ENCODE measurements at places on chromosomes 5 and 9.

DNA sequence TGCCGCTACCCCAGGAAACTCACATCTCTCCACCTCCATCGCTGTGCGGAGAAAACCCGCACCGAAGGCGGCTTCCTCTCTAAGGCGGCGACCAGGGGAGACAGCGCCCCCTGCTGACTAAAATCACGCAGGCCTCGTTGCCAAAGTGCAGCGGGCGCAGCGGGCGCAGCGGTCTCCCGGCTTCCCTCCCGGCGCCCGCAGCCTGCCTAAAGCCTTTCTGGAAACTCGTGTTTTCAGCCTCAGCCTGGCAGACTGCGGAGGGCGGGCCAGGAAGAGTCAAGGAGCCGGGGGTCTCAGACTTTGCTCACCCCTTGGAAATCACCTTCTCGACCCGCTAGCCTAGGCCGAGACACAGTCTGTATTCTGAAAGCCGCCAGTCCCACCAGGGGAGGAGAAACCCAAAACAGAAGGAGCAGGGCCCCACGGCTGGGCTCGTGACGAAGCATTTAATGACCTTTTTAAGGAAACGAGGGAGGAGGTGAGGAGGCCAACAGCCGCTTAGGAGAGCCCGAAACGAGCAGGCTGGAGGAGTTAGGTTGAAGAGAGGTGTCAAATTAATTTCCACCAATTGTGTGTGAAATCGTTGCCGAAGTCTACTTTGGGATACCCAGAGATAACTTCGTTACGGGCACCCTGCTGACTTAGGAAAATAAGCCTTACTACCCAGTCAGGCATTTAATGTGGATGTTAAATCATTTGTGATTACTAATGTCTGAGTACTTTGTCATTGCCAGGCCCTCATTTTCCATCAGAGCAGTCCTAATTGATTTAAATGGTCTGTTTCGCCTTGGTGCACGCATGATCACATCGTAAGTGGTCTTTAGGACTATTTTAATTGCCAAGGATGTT lies 7.3 kb upstream of the FOXB2 start:
- peak; percentile 55 for DNase-seq

- no peak for DNase-seq
Measured at GRCh38 chr9:96493757-96494156, 43.8 kb downstream of the HABP4 start.

DNA sequence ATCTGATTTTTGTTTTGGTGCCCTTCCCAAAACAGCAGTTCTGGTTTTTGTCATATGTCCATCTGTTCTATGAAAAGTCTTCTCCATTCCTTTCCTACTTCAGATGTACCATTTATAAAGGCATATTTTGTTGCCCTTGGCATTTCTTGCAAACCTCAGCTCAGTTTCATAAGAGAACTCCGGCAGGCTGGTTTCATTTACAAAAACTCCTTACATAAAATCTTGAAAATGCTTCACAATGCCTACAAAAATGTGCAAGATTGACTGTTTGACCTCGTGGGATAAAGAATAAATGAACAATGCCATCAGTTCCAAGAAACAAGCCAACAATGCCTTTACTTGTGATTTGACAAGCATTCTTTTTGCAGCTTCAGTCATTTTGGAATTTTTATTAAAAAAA lies 39.1 kb upstream of the CTNNAL1 start:
- DNase-seq, result no peak

- no peak for DNase-seq
Measured at GRCh38 chr5:35830587-35830986, 26.1 kb upstream of the IL7R start.

DNA sequence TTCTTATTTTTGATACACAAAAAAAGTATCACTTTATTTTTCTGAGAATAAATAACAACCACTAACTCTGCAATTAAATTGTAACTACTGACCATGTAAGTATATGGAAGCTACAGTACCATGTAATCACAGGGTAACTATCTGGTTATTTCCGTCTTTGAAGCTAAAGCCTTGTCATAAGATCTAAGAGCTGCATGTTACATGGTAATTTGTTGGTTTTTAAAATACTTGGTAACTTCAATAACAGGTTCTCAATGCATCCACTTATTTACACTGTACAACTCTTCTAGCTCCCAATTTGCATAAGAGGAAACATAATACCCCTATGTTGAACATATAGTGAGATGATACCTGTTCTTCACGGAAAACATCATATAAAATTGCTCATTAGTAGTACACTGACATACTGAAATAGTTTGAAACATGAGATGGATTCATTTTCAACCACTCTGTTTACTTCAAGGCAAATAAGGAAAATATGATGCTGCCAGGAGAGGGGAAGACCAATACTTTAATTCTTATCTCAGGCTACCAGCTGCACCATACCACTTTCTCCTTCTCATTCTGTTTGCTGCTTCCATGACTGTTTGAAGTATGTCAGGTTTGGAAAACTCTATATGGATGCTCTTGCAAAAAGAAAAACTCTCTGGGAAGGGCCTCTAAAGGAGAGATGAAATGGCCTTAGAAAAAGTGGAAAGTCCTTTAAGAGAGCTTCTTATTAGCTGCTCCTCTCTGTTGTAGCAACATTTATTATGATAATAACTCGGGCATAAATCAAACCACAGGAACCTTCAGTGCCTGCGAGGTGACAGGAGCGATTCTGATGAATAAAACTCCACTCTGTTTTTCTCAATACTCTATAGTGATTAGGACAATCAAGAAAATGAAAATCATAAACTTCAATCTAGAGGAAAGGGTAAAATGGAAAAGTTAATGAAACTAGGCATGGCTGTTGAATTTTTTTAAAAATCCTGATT lies 150.2 kb downstream of the KIAA0825 start:
- no peak for DNase-seq

- no peak for DNase-seq
Measured at GRCh38 chr5:160260006-160260775, 30.9 kb downstream of the FABP6 start.

DNA sequence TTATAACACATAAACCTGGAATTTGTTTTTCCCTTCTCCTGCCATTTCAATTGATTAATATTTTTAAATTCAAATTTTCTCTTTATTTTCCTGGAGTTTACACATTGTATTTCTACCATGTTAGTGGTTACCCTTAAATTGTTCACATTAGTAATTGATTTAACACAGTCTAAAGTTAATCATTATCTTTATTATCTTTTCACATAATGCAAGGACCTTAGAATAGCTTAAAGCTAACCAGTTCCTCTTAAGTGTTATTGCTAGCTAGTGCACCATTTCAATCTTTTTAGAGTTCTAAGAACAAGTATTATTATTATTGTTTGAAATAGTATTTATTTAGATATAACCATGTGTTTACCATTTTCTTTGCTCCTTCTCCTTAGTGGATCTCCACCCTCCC lies 251.2 kb upstream of the FBXL7 start:
- DNase-seq, result no peak

DNA sequence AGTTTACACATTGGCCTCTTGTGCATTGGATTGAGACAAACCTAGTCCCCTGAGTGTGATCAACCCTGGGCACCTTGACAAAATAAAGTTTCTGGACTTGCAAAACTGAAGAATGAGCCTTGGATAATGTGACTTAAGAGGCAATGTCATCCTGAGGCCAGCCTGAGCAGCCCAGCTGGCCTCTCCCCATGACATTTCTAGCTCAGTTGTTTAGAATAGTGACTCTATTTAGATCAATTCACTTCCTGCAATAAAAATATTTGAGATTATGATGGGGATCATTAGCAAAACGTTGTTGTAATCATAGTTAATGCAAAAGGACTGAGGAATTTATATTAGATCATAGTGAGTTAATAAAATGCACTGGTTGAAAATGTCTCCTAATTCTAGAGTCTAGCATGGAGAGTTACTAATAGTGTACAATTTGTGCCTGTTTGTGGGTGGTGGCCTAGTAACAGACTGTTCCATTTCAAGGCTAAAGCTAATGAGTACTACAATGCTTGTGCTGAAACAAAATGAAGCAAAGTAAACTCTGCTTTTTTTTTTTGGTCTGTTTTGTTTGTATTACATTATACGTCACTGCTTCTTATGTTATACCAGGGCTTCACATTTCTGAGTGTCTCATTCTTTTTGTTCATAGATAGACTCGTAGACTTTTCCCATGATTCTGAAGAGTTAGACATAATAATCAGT lies 10.9 kb upstream of the RHOBTB3 start:
- DNase-seq, result no peak

DNA sequence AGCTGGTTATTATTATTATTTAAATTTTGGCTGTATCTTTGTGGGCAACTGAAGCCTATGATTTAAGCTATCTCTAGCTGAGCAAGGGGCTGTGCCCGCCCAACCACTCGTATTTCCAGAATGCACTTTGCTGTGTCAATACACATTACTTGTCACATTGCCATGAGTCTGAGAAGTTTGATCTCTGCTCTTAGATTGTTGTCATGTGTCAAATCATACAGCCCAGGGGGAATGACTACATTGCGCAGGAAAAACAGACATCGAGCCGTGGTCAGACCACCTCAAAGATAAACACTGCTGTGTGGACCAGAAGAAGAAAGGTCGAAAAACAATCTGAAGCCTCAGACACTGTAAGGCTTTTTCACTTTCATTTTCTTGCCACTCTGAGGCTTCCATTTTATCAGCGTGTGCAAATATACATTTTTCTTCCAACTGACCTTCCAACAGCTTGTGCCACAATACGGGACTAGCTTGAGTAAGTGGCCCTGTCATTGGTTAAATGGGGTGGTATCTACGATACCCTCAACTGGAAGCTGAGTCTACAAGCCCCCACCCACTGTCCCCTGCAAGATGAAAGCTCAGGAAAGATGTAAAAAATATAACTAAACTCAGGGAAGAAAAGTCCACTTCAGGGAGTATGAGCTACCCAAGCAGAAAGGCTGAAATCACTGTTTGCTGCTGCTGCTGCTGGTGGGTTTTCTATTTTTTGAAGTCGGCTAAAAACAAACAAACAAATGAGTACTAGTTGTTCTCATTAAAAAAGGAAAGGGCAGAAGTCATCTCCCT lies 603.0 kb downstream of the BNC2 start:
- no peak for DNase-seq

GRCh38 chr9:109868207-109868606 lies 88.2 kb downstream of the PALM2AKAP2 start:
- DNase-seq, result no peak

GRCh38 chr5:138755084-138755748 lies 2.0 kb downstream of the CTNNA1 start:
- DNase-seq, result no peak

Measured in HL-60 (cell line).